HepG2 (cell line): ENCODE measurements at places on chromosomes 13 and 19. TPM values are rescaled to one million over a fixed set of nuclear protein-coding genes. Genes with fewer than 3 reads are reported as not detected.

AMH gene
- total RNA-seq = 0.18 TPM in 1 of 2 replicates, not detected in the other

GRCh38 chr13:23889615-23890607 lies 711 bp upstream of the MIPEP start:
- H3K4me3 ChIP-seq = peak overlapping the region; percentile 52
- peaks cover 35% of the 10 kb centered on the region for H3K4me1 ChIP-seq
- H3K27me3 ChIP-seq = no peaks in the 10 kb centered on the region
- DNase-seq = no peak

DNA sequence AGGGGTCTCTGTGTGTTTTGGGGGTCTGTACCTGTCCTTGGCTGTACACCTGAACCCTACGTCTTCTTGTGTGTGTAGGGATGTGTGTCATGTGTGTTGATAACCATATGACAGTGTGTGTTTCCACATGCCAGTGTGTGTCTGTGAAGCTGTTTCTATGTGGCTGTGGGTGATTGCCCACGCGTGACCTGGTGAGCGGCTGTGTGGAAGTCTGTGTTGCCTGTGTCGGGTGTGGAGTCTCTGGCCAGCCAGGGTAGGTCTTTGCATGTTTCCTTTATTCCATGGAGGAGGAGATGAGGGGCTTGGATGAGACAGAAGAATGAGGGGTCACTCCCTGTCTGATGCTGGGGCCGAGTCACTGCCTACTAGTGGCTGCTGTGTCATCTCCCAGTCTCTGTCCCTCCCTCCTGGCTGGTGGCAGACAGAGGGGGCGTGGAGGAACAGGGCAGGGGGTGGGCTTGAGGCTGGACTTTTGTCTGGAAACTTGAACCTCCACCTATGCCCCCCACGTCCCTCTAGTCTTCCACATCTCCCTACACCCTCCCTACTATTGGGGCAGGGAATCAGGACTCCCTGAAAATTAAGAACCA lies 2.8 kb upstream of the FOSB start:
- peaks cover 33% of the 10 kb centered on the region for H3K4me1 ChIP-seq
- no peaks in the 10 kb centered on the region for H3K36me3 ChIP-seq
- no peak overlapping the region for H3K27ac ChIP-seq
- DNase-seq = no peak
- H3K4me3 ChIP-seq = no peak overlapping the region

GRCh38 chr13:95298971-95299621 lies 2.2 kb downstream of the ABCC4 start:
- no peaks in the 10 kb centered on the region for H3K36me3 ChIP-seq
- H3K27me3 ChIP-seq = peaks cover 3% of the 10 kb centered on the region; the same call in 1 of the 3 replicates

DNA sequence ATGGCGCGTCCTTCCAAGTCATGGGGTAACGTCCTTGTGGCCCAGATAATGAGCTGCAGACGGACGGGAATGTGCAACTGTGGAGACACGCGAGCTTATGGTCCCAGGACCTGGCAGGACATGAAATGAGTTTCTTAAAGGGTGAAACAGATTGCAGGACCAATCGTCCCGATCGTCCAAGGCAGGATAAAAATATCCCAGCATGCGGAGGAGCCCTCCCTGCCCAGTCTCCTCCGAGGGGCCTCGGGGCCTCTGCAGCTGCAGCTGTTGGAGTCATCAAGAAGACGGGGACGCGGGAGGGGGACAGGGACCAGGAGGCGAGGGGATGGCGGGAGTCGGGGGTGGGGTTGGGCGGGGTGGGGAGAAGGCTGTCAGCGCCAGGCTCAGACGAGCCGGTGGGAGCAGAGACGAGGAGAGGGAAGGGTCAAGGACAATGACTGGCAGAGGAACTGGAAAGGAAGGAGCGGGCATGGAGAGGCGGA lies 14.4 kb upstream of the GARIN5A start:
- H3K27me3 ChIP-seq = peaks cover 30% of the 10 kb centered on the region; the same call in 1 of the 3 replicates
- H3K4me3 ChIP-seq = no peak overlapping the region
- DNase-seq = no peak
- no peaks in the 10 kb centered on the region for H3K36me3 ChIP-seq
- H3K27ac ChIP-seq = no peak overlapping the region

- H3K27me3 ChIP-seq = no peaks in the 10 kb centered on the region
- no peak for DNase-seq
- H3K4me3 ChIP-seq = no peak overlapping the region
- H3K27ac ChIP-seq = no peak overlapping the region
- no peaks in the 10 kb centered on the region for H3K36me3 ChIP-seq
Observed at GRCh38 chr19:6958791-6959190, 62.4 kb downstream of the MBD3L2B start.

DNA sequence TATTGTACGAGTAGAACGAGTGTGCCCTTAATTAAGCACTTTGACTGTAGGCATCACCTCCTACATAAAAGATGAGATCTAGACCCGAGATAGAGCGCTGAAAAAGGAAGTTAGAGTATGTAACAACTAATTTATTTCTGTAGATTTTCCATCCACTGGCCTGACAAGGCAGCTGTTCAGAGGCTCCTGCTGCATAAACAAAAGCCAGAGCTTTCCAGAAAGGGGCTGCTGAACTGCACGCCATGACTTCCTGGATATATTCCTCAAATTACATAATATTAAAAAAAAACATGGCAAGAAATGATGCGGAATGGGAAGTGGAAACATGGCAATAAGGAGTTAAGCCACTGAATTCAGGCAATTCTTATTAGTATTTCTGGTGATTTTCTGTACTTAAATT lies 89.7 kb downstream of the AKAP11 start:
- peaks cover 10% of the 10 kb centered on the region for H3K4me1 ChIP-seq
- no peak overlapping the region for H3K4me3 ChIP-seq
- DNase-seq = no peak
- no peak overlapping the region for H3K27ac ChIP-seq

GRCh38 chr19:6521718-6522646 lies 8.8 kb upstream of the TNFSF9 start:
- no peak overlapping the region for H3K27ac ChIP-seq
- peaks cover 20% of the 10 kb centered on the region for H3K4me1 ChIP-seq
- H3K27me3 ChIP-seq = no peaks in the 10 kb centered on the region
- no peak overlapping the region for H3K4me3 ChIP-seq
- no peak for DNase-seq

GRCh38 chr13:113192902-113193301 lies 15.6 kb downstream of the PCID2 start:
- H3K36me3 ChIP-seq = peaks cover 84% of the 10 kb centered on the region
- H3K4me1 ChIP-seq = no peaks in the 10 kb centered on the region
- H3K4me3 ChIP-seq = no peak overlapping the region
- H3K27me3 ChIP-seq = no peaks in the 10 kb centered on the region

GRCh38 chr19:6023085-6023682 lies 45.2 kb upstream of the RANBP3 start:
- no peaks in the 10 kb centered on the region for H3K36me3 ChIP-seq
- peaks cover 31% of the 10 kb centered on the region for H3K27me3 ChIP-seq
- peaks cover 49% of the 10 kb centered on the region for H3K4me1 ChIP-seq
- H3K4me3 ChIP-seq = no peak overlapping the region
- no peak for DNase-seq
